ENCODE measurements at places on chromosomes 4 and X.

DNA sequence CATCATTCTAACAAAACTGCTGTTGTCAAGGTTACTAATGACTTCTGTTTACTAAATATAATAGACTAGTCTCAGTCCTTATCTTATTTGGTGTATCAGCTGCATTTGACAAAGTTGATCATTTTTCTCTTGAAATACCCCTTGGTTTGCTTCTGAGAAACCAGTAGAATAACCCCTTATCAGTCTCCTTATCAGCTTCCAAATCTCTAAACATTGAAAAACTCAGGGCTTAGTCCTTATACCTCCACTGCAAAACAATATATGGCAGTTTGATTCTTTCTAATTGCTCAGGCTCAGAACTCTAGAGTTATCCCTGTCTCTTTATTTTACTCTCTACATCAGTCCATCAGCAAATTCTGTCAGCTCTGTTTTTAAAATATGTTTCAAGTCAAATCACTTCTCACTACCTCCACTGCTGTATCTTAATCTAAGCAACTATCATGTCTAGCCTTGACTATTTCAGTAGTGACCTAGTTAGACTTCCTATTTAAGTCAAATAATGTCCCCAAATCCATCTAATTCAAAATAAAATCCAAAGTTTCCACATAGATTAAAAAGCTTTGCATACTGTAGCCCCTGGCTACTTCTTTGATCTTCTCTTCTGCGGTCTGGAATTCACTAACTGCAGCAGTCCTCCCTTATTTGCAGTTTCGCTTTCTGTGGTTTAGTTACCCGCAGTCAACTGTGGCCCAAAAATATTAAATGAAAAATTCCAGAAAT, 87.1 kb upstream of the NPNT start:
- DNase-seq = no peak

- no peak for DNase-seq
Measured at GRCh38 chr4:113827285-113827684, 65.7 kb upstream of the CAMK2D start.

GRCh38 chr4:162878096-162878495, 288.6 kb downstream of the NAF1 start:
- DNase-seq = no peak

DNA sequence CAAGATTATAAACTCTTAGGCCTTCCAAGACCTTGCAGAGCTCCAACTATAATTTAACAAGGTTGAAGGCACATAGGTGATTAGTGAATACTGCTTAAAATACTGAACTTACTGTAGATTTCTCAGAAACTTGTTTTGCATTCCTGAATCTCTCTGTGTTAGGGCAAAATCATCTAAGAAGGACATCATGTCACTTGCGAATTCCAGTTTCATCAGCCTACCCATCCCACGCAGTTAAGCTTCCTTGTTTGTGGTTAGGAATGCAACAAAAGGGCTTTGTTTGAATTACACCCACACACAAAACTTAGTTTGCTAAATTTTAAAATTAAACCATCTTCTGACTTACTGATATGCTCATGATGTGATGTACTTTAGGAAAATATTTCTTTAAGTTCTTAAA, 174.0 kb downstream of the SOWAHB start:
- no peak for DNase-seq

DNA sequence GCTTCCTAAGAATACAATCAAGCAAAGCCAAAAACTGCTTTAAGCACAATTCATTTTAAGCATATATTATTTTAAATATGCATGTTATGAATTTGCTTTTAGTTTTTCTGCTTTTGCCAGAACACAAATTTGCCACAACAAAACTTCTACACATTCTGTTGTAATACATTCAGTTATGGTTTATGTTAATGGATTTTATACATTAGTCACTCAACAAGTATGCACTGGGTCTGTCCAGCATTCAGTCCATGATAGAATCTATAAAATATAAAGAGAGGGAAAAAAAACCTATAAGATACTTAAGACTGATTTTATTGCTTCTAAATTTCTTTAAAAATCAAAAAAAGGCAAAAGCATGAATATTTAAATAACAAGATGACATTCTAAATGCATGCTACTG, 22.2 kb downstream of the IQCM start:
- no peak for DNase-seq

DNA sequence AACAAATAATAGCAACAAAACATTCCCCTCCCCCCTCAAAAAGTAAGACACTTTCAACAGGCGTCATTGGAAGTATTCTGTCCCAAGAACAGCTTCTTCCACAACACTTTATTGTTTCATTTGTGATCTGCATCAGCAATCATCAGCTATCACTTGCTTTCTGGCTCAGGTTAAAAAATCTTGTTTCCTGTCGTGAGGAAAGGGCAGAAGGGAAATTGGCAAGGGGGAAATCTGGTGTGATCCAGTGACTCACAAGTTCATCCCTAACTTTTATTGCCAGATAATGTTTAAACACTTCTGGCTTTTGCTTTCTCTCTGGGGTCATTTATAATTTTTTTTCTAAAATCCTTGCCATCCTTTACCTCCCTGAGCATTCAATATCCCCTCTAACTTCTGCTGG, 247.4 kb upstream of the GIMD1 start:
- DNase-seq = no peak

DNA sequence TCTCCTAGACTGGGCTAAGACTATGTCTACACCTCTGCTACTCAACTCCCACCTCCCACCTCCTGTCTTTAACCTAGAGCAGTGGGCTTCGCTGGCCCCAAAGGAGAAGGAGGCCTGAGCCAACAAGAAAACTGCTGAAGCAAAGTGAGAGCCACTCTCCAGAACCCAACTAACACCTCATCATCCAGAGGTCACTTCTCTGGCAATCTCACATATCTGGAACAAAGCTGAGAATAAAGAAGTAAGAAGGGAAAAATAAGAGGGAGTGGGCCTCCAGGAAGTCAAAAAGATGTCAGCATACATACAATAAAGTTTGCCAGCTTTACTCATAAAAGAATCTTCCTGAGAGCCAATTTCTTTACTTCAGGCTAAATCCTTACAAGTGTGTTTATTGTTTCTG, 18.6 kb upstream of the FGF16 start:
- DNase-seq = no peak

- DNase-seq = no peak
Measured at GRCh38 chrX:34584781-34585180, 72.3 kb downstream of the TMEM47 start.

DNA sequence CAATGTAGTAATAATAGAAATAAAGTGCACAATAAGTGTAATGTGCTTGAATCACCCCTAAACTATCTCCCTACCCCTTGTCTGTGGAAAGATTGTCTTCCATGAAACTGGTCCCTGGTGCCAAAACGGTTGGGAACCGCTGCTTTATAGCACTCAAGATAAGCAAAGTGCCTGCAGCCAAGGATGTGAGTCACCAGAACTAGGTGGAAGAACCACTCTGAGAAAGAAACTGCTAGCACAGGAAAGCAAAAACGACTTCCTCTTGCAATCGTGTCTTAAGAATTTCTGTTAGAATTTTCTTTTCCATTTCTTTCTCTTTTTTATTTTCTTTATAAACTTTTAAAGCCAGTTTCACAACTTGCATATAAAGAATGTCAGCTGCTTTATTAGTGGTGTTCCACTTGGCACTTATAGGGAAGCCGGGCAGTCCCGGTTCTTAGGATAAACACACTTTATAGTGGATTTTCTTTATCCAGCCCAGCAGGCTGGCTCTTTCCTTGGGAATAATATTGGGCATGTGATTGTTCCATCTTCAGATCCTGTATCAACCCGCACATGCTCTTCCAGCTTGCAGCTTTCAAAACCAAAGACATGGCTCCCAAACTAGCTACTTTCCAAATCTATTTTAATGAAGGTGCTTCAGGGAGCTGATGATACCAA, 32.3 kb upstream of the CXCL8 start:
- DNase-seq = no peak

- no peak for DNase-seq
Measured at GRCh38 chrX:14064626-14065432, 35.1 kb upstream of the GEMIN8 start.

DNA sequence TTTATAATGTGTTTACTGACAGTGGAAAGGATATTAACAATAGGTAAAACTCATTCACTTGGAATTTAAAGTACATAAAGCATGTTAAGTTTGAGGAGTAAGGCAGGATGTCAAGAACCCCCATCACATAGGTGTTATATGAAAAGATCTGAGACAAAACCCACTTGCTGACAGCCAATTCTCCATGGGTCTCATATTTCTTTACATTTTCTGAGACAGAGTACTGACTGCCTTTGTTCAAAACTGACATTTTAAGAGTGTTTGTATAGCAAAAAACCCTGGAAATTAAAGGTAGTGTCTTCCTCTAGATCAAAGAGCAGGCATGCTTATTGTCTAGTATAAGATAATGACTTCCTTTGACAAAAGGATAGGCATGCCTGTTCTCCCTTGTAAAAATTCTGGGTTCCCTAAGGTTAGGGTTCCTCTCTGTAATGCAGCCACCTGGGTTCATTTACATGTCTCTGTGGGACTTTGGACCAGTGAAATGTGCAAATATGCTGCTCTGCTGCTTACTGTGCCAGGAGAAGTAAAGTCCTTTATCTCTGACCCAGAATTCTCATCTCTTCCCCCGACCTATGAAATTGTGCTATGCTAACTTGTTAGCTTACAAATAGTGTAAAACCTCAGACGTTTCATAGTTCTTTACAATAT, 123.6 kb downstream of the PCDH18 start:
- DNase-seq = no peak

DNA sequence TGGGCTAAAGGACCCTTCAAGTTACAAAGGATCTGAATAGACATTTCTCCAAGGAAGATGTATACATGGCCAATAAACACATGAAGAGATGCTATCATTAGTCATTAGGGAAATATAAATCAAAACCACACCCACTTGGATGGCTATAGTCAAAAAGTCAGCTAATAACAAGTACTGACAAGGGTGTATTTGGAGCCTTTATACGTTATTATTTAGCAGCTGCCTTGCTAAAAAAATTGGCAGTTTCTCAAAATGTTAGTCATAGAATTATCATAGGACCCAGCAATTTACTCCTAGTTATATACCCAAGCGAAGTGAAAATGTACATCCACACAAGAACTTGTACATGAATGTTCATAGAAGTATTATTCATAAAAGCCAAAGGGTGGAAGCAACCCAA, 112.7 kb upstream of the DUSP21 start:
- DNase-seq = no peak

DNA sequence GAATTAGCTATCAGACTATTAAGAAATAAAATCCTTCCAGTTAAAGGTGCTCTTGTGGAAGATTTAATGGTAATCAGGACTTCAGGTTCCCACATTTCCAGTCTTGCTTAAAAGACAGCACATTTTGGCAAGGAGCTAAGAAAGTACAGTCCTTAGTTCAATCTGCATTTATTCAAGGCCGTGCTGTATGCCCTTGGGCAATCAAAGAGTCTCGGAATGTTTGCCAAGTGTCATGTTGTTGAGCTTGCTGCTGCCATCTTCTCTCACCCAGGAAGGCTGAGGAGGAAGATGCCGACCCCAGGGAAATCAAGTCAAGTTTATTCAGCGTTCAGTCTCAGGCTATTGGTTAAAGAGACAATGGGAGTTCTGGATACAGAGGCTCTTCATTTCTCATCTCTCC, 388.1 kb upstream of the IGFBP7 start:
- DNase-seq = no peak

DNA sequence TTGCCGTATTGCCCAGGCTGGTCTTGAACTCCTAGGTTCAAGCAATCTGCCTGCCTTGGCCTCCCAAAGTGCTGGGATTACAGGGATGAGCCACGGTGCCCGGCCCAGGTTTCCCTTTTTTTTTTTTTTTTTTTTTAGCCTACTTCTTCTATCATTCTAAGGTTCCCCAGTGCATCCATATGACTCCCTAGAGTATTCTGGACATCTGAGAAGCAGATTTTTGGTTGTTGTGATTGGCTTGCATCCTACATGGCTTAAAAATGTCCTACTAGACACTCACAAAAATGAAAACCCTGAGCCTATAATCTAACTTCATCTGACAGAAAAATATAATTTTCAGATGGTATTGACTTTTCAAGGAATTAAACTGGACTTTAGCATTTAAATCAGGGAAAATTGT, 41.7 kb downstream of the SMIM14 start:
- DNase-seq = no peak

DNA sequence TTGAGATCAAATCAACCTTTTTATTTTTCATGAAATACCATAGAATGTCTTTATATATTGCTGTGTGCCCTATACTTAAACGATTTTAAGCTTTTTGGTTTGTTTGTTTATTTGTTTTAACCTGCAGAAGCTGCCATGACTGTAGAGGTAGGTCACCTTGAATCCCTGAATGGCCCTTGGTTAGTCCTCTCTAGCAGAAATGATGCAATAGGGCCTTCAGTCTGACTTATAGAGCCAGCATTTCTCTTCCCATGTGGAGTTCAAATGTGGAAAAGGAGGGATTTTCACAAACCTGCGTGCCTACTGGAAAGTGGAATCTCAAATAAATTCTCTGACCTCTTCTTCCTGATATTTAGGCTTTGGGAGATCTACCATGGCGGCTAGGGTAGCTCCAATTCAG, 327.9 kb downstream of the MAPK10 start:
- no peak for DNase-seq

DNA sequence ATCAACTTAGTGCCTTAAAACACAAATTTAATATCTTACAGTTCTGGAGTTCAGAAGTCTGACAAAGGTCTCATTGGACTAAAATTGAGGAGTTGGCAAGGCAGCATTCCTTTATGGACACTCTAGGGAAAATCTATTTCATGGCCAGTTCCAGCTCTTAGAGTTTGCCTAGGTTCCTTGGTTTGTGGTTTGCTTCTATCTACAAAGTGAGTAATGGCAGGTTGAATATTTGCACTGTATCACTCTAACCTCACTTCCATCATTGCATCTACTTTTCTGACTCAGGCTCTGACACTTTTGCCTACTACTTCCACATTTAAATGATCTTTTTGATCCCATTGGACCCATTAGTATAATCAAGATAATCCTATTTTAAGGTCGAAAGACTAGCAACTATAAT, 64.7 kb upstream of the PCDH10 start:
- DNase-seq = no peak

GRCh38 chr4:55468724-55469123, 73.0 kb downstream of the TMEM165 start:
- DNase-seq = no peak

DNA sequence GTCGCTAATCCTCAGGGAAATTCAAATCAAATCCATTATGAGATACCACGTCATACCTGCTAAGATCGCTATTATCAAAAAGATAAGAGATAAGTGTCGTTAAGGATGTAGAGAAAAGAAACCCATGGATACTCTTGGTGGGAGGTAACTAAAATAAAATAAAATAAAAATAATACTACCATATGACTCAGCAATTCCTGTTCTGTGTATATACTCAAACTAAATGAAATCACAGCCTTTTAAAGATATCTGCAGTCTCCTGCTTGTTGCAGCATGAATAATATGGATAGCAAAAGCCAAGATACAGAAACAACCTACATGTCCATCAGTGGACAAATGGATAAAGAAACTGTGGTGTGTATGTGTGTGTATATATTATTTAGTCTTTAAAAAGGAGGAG, 105.8 kb upstream of the IL15 start:
- DNase-seq = no peak

DNA sequence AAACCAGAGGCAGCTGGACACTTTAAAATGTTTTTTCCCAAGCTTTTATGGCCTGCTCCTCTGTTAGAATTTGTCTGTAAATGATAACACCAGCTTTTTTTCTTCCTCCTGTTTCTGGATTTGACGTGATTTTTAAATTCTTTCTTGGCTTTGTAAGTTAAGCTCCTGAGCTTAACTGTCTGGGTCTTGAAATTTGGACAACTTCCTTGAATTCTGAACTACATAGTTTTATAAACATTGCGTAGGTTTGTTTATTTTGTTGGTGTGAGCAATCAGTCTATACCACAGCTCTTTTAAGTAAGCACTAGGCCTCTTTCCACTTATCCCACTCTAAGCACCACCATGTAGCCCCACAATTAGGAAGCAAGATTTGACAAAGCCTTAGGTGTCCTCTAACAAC, 144.4 kb upstream of the GUCY1A1 start:
- DNase-seq = no peak

Measured in stimulated activated CD4-positive, alpha-beta T cell treated with anti-CD3 and anti-CD28 coated beads, Interleukin-1b, Interleukin-23, amount 100 ng/mL, for 24 hours (primary cell).